AG09309 (cell line): ENCODE measurements at places on chromosomes 3 and 15.

DNA sequence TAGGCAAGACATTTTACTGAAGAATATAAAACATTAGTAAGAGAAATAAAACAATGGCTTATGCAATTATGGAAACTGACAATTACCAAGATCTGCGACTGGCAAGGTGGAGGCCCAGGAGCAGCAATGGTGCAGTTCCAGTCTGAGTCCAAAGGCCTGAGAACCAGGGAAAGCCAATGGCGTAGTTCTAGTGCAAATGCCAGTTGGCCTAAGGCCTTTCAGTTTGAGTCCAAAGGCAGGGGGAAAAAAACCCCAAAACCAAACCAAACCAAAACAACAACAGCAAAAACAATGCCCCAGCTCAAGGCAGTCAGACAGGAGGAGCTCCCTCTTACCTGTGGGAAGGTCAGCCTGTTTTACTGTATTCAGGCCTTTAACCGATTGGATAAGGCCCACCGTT lies 72.6 kb downstream of the ST6GAL1 start:
- no peak for DNase-seq

DNA sequence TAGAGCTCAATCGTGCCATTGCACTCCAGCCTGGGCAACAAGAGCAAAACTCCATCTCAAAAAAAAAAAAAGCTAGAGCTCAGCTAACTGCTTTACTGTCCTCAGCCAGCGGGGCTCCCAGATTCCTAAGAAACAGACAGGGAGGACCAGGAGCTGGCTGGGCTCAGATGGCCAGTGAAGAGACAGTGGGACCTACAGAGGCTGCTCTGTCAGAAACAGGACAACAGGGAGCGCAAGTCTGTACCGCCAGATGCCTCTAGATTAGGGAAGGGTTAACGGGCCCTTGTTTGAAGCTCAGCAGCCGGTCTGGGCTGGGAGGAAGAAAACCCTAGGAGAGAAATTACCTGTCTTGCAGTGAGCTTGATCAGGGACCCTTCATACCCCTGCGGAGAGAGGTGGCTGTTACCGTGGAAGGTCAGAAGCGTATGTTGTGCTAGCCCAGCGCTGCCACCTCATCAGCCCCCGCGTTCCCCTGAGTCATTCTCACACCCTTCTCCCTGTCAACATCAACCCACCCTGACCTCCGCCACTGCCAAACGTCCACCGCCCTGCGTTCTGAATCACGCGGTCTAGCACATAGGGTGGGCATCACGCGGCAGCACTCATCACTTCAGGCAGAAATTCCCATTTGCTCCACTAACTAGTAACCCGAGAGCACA lies 25.3 kb downstream of the RBPMS2 start:
- DNase-seq, result no peak

DNA sequence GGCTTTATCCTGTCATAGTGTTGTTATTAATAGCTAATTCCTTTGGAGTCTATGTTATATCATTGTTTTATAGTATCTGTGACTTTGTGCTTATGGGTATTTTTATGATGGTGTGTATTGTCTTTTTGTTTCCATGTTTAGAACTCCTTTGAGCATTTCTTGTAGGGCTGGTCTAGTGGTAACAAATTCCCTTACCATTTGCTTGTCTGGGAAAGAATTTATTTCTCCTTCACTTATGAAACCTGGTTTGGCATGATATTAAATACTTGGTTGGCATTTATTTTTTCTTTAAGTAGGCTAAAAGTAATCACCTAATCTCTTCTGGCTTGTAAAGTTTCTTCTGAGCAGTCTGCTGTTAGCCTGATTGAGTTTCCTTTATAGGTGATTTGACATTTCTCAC lies 47.7 kb upstream of the ROBO1 start:
- no peak for DNase-seq

GRCh38 chr3:197083486-197083885 lies 53.9 kb upstream of the MELTF start:
- peak; percentile 53 for DNase-seq

DNA sequence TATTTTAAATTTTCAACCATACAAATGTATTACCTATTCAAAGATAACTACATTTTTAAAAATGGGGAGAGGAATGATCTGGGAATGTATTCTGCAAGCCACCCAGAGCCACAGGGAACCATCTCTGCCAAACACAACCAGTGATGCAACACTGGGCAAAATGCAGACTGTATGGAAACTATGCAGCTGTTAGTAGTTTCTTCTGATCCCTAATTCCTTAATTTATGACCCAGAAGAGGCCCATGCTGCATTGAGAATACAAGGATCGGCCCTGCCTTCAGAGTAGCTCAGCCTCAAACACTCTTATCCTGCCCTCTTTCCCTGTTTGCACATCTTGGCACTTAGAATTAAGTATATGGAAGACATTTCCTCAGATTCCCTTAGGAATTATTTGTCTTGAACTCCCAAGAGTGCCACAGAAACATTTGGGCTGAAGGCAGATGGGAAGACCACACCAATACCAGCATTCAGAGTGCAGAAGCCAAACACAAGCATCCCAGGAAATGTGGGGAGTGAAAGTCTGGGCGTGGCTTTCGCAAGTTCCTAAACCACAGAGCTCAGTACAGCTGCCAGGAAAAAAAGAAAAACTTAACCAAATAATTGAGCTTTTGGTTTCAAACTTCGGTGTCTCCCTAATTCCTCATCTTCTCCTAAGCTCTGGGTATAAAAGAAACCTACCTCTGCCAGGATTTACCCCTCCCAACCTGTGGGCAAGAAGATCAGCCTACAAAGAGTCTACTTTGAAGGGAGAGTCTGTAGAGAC lies 5.3 kb downstream of the SNUPN start:
- DNase-seq, result no peak

- DNase-seq, result no peak
Observed at GRCh38 chr3:144437989-144438388, 466.4 kb downstream of the DIPK2A start.

DNA sequence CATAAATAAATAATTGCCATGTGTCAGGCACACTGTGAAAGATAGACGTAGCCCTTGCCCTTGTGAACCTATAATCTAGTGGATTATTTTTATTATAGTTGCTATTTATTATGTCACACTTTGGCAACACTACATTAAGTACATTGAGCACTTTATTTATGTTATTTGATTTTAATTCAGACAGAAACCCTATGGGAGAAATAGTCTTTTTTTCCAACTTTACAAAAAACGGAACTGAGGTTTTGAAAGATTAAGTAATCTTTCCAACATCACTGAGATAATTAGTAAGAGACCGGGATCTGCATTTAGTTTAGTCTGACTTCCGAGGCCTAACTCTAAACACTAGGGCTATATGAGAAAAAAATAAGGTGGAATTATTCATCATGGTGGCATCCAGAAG lies 2.8 kb upstream of the FILIP1L start:
- no peak for DNase-seq

DNA sequence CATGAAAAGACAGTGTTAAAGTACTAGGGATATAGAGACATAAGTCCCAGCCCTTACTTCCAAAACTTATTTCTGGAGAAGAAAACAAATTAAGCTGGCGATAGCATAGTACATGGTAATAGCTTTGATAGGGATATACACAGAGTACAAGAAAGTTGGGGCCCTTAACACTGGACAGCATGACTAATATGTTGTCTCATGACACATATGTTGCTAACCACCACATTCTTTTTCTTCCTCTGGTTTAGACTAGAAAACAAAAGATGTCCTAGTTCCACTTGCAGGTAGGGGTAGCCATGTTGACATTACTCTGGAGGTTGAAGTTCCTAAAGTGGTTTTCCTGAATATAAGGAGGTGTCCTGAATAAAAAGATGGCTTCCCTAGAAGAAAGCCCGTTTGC lies 75.3 kb downstream of the RFX7 start:
- DNase-seq, result no peak

- DNase-seq, result no peak
Observed at GRCh38 chr3:123122057-123122456, 55.2 kb downstream of the PDIA5 start.

DNA sequence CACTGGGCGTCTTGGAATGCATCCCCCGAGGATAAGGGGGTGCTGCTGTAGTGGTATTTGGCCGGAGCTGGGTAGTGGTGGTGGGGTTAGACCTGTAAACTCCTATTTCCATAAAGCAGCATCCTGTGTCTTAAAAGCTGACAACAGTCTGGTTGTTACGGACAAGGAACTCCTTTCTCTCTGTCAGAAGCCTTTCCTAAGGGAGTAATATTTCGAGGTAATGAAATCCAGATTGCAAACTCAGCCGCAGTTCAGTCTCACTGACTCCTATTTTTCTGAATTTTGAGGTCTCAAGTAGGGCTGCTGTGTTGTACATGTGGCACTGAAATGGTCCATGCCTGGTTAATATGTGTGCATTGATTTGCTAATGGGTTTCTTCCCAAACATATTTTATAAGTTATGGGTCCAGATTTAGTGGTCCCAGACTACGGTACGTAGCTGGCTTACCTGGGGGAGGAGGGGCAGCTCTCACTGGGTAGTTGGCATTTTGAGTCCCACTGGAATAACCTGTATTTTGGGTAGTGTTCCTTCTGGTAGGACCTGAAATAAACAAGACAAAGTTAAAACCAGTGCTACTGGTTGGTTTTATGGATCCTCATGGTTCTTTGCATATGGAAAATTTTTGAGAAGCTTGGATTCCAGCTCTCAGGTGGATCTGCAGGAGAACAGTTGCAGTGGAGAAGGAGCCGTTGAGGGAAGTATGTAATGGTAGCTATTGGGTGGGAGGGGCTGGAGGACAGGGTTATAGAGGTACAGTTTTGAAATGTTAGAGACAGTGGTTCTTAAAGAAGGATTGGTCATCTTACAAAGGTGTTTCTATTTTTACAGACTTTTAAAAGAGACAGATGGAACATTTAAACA lies 48.6 kb upstream of the LDHAL6B start:
- DNase-seq, result no peak

DNA sequence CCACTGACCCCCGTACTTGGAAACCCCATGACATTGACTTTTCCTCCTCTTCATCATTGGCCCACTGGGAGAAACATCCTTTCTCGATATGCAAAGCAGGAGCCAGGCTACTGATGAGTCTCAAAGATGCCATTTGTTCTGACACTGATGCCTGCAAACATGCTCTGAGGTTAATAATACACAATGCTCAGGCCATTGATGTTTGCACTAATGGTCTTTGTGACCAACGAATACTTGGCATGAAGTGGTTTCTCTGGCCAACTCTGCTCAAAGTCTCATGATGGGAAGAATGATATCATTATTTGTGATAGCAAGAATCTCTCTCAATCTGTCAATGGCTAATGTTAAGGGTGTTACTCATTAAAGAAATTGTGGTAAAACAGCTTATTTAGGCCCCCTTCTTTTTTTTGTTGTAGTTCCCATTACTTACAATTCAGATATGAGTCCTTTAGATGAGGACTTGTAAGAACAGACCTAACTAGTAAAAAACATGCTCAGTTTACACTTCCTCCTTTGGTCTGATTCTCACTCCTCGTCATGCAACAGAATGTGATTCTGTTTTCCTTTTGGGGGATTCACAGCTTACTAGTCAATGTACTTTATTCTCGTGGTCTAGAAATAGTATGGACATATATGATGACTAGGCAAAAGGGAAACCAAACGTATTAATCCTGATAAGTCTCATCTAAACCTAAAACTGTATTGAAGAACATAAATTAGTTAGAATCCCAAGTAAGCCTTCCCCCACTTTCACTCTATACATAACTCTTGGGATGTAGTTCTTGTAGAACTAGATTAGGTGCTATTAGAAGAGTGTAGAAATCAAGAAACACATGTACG lies 488.8 kb upstream of the DPPA4 start:
- no peak for DNase-seq

DNA sequence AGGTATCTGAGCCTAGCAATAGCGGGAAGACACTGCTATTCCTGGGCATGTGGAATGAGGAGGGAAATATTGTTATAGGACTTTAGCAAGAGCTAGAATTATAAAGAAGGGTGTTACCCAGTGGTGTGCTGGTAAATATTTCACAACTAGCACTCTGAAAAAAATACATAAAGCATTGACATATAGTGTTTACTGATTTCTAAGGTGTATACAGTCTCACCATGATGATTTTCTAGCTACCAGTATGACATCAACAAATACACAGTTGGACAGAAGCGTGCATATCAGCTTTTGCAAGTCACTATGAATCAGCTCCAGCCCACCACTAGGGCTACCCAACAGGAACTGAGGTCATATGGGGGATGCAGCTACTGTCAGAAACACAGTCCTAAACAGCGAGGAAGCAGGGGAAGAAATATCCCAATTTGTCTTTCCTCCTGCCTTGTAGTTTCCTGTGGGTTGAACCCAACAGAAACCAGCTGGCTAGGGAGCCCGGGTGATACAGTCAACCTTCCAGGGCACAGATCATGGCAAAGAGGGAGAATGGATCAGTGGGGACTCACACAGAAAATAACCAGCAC lies 39.6 kb downstream of the HGD start:
- DNase-seq, result peak; percentile 18

GRCh38 chr3:134877788-134878187 lies 82.7 kb downstream of the EPHB1 start:
- no peak for DNase-seq

DNA sequence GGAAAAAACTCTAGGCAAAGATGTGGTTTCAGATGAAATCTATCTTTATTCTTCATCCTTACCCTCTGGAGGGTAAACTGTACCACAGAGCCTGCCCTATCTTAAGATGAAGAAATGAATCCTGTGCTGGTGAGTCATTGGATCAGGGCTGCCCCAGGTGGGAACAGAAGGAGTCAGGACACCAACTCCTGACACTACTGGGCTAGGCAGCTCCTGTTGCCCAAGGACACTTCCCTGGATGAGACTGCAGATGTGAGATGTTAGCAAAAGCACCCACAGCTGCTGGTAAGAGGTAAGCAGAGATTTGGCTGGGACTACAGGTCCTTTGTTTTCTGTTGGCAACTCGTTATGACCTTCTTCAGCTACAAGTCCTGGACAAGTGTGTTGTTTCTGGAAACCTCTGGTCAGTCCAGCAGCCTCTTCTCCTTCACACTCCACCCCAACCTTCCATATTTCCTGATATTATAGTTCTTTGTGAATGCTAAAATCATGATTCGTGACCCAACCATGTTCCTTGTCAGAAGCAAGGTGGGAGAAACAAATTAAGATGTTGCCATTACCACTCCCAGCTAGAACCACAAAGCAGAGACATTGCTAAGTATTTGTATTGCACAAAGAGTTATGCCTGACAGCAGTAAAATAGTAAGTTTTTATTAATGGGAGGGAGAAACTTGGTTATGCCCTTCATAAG lies 104.2 kb upstream of the TGFBR2 start:
- DNase-seq, result no peak

- DNase-seq, result no peak
Observed at GRCh38 chr3:127097481-127097880, 95.5 kb upstream of the PRR23E start.

DNA sequence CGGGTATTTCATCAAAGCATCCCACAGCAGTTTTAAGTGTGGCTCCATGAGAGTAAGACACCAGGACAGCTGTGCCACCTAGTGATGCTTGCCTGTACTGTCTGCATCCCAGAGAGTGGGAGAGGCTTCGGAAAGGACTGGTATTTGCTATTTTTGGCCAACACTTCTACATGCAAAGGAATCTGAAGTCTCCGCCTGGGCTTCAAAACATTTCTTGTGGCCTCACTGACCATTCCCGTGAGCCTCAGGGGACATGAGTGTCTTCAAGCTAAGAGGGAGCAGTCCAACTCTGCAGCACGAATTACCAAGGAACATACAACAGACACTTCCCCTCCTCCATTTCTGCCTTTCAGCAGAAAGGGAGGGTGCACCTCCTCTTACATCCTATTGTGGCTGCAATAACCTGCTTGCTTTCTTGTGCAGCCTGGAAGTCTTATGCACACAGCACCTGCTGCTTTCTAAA lies 177.5 kb downstream of the RORA start:
- peak; percentile 67 for DNase-seq

GRCh38 chr3:4426261-4426781 lies 40.7 kb downstream of the SUMF1 start:
- DNase-seq, result no peak
